DMS 273 treated with DMSO at 0.1 percent for 48 hours (cell line): ENCODE measurements at places on chromosomes 2 and 18.

GRCh38 chr2:39570614-39571013 is 95.1 kb upstream of the TMEM178A start:
- no peak for DNase-seq

DNA sequence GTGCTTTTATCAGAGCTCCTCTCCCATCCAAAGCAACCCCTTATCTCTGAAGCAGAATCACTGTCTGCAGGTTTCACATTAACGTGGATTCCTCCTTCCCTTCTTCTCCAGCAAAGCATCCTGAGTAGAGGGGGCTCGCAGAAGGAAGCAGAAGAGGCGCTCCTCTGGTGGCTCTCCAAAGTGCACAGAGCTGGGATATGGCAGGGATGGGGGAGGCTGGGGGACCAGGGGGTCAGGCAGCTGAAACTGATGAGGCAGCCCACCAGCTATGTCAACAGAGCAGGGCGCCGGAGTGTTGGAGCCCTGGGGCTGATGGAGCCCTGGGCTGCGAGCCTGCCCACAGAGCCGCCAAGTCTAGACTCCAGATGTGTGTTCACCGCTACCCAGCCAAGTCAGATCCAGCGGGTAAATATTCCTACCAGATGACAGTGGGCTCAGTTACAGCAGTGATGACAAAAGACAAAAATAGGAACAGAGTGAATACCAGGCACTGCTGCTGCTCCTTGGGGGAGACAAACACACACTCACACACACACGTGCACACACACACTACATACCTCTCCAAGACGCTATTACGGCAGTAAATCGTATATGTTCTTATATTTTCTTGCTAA is 678.3 kb upstream of the ID2 start:
- DNase-seq: peak; percentile 69

DNA sequence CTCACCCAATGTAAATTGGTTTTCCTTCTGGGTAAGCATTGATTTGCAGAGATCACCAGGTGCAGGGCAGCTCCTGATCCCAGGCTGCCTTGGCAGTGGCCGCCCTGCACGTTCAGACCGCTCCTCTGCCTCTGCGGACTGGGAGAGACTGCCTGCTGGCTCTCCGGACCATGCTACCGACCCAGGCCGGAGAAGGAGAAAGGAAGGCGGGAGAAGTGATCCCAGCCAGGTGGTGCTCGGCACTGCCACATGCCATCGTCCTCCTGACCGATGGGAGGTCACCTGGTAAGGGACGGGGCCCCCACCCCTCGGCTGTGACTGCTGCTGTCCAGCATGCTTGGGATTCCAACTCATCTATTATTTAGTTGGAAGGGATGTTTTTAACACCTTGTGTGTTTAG is 108.1 kb upstream of the POU3F3 start:
- no peak for DNase-seq

GRCh38 chr2:104976603-104977120 is 61.2 kb upstream of the MRPS9 start:
- no peak for DNase-seq

DNA sequence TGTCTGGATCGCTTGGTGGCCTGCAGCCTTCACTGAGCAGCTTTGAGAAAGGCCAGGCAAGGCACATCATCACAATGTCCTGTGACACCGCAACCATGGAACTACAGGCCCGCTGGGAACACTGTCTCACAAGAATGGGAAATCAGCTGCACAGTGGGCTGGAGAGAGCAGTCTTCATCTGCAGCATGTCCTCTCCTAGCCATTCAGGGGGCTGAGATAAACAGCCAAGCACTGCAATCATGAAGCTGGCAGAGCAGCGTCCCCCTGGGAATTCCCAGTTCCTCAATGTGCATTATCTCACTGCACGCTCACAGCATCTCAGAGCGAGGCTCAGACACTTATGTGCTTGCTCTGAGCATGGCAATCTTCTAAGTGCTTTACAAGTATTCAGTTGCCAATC is 1.9 kb downstream of the CMPK2 start:
- no peak for DNase-seq

GRCh38 chr2:52210611-52211010 is 1178.7 kb upstream of the NRXN1 start:
- DNase-seq: no peak

DNA sequence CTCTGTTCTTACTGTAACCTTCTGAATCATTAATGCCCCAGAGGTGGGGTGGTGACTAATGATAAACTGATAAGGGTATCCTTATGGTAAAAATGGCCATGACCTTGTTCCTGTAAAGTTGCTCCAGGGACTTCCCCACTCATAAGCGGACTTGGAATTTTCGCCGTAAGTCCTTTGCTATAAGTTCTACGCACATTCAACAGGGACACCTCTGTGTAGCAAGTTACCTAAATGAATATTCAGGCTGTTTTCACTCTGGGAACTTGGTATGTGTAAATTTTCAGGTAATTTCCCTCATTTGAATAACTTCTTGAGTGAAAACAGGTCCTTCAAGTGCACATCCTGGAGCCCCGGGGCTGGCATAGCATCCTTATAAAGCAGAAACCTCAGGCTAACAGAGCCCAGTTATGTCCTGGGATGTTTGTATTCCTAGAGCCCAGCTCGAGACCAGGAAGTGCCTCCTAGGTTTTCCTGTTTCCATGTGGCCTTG is 9.4 kb upstream of the AGFG1 start:
- DNase-seq: no peak

GRCh38 chr2:24763843-24764242 is 29.3 kb downstream of the PTRHD1 start:
- no peak for DNase-seq

GRCh38 chr2:28085201-28085600 is 194.7 kb downstream of the BABAM2 start:
- DNase-seq: no peak

GRCh38 chr2:42860319-42861094 is 68.1 kb upstream of the HAAO start:
- no peak for DNase-seq

- no peak for DNase-seq
These were observed 281.9 kb downstream of the ZEB2 start for GRCh38 chr2:144237830-144238627.

DNA sequence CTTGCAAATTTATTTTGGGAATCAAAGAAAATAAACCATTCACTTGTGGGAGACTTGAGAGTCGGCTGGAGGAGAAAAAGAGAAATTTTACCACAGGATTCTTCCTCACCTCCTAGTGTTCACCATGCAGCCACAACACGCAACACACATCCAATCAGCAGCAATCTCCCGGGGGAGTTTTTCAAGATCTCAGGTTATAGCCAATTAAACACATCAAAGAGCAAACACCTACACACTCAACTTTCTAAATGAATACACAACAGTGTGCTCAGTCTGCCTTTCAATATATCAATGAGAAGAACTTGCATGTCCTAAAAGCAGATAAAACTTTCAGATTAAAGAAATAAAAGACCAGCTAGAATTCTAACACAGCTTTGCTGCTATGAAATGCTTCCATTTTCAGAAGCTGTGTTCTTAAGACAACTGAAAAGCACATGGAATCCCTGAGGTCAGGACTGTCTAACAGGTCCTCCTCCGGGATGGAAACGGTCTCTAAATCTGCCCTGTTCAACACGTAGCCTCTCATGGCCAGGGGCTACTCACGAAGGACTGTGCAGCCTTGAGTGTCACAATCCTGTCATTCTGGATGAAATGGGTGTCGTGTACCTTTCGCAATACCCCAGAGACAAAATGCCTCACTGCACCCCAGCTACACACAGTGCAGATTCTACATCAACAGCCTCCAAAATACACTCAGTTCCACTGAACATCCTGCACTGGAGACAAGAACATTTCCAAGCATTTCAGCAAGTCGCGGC is 84.2 kb downstream of the ZNF516 start:
- no peak for DNase-seq

DNA sequence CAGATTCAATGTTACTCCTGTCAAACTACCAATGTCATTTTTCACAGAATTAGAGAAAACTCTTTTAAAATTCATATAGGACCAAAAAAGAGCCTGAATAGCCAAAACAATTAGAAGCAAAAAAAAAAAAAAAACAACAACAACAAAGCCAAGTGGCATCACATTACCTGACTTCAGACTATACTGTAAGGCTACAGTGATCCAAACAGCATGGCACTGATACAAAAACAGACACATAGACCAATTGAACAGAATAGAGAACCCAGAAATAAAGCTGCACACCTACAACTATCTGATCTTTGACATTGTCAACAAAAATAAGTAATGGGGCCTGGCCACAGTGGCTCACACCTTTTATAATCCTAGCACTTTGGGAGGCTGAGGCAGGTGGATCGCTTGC is 53.2 kb downstream of the TAF4B start:
- no peak for DNase-seq

DNA sequence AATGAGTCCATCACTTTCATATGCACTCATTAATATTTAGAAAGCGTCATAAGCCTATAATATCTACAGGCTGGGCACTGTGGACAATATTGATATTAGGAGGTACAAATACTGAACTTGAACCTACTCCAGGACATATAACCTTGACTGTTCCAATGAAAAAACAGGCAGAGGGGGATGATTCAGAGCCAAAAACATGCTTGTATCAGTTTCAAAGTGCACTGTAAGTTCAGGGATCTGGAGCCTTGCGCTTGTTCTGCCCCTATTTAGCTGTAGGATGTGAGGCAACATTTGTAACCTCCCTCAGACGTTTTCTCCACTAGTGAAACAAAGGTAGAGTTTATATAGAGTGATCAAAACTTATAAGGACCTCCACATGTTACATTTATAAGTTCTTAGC is 246.1 kb upstream of the GYPC start:
- no peak for DNase-seq

DNA sequence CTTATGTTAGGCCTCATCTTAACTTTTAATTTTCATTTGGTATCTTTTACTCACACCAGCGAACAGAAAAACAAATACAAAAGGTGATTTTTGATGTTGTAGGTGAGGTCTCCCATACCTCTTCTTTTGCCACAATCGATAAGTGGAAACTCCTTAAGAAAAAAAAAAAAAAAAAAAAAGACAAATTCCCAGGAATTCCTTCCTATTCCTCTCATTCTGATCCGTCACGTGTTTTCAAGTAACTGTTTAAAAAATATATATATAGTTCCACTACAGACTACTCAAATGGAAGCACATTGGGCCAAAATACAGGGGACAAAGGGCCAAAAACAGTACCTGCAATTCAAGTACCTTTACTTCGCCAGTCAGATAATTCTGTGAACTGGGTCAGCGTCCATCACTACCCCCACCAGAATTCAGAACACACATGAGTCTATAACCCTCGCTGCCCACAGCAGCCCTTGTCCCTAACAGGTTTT is 16.5 kb downstream of the NMUR1 start:
- DNase-seq: no peak

DNA sequence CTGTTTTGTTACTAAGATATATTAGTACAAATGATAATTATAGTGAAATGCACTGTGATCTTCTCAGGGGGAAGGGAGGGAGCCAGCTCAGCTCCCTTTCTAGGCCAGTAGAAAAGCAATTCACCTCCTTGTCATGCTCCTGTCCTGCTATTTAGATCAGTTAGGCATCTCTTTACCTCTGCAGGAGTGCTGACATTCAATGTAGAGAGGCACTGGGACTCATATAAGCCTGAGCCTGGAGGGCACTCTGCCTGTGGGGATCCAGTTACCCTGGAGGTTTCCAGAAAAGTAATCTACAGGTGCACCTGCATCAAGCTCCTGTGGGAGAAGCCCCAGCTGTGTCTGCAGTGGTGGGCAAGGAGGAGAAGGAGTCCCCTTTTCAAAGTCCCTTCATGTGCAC is 277.0 kb downstream of the CPS1 start:
- DNase-seq: no peak

GRCh38 chr18:35703043-35703688 is 121.6 kb downstream of the GALNT1 start:
- DNase-seq: no peak

DNA sequence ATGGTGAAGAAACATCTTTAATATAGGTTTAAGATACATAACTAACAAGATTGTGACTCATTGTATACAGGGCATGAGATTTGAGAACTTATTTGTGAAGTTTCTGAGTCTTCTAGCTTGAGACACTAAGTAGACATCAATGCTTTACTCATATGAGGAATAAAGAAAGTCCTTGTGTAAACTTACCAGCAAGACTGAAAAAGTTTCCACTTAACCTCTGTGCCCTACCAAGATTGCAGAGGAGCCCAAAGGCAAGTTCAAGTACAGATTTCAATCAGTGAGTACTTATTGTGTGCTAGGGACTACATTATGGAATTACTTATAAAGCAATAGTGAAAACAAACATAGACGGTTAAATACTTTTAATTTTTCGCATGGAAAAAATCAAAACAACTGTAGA is 1041.2 kb upstream of the CELF4 start:
- no peak for DNase-seq

- DNase-seq: no peak
These were observed 16.0 kb downstream of the SLC4A5 start for GRCh38 chr2:74327199-74327598.

- DNase-seq: no peak
These were observed 10.5 kb downstream of the CAPN13 start for GRCh38 chr2:30796699-30797098.

DNA sequence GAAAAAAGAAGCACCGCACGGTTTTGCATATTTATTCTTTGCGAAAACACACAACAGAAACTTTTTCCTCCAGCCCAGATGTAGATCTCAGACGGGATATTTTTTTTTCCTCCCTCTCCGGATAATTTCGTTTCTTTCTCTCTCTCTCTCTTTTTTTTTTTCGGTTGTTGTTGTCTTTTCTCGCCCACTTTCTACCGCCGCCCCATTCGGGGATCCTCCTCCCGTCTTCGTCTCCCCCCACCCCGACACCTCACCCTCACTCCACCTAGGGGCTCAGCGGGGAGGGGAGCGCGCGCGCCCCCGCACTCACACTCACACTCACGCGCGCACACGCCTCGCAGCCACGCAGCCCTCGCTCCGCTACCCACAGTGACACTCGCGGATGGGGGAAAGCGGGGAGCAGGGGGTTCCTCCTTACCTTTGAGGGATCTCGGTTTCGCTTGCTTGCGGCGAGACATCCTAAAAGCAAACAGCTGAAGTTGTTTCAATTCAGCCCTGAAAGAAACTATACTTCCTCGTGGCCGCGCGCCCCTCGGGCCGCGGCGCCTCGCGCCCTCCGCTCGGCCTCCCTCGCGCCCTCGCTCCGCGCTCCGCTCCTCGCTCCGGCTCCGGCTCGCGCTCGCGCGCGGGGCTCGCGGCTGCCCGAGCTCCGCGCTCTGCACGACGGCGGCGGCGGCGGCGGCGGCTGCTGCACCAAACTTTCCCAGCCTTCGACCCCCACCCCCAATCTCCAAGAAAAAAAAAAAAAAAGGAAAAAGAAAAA is 1.3 kb downstream of the ZNF521 start:
- DNase-seq: no peak

GRCh38 chr2:52022006-52022405 is 990.1 kb upstream of the NRXN1 start:
- no peak for DNase-seq

- no peak for DNase-seq
These were observed 187.1 kb downstream of the EXOC6B start for GRCh38 chr2:72638600-72639211.

GRCh38 chr2:85704800-85705679 is 10.9 kb downstream of the GNLY start:
- no peak for DNase-seq
